ENCODE measurements at places on chromosomes 3 and 15.

GRCh38 chr3:97742036-97742435, 22.5 kb upstream of the ARL6 start:
- DNase-seq = no peak

- DNase-seq = no peak
These were observed 60.8 kb downstream of the ZNF609 start for GRCh38 chr15:64521201-64521600.

GRCh38 chr3:136022529-136023263, 57.2 kb downstream of the PPP2R3A start:
- DNase-seq = no peak

- DNase-seq = no peak
These were observed 245.7 kb downstream of the FAM43A start for GRCh38 chr3:194931347-194931746.

- DNase-seq = no peak
These were observed 58.0 kb upstream of the ATP2B2 start for GRCh38 chr3:10563396-10563795.
